ENCODE measurements at places on chromosomes 11 and 22.

- DNase-seq, result peak; percentile 54
These were observed 705 bp upstream of the CAPN1 start for GRCh38 chr11:65180877-65181568.

- DNase-seq, result no peak
These were observed 9.6 kb upstream of the PDE2A start for GRCh38 chr11:72683782-72684200.

- DNase-seq, result no peak
These were observed 525.8 kb upstream of the FAT3 start for GRCh38 chr11:91698845-91699244.

GRCh38 chr11:1928891-1929541, 9.5 kb downstream of the TNNT3 start:
- DNase-seq, result no peak

DNA sequence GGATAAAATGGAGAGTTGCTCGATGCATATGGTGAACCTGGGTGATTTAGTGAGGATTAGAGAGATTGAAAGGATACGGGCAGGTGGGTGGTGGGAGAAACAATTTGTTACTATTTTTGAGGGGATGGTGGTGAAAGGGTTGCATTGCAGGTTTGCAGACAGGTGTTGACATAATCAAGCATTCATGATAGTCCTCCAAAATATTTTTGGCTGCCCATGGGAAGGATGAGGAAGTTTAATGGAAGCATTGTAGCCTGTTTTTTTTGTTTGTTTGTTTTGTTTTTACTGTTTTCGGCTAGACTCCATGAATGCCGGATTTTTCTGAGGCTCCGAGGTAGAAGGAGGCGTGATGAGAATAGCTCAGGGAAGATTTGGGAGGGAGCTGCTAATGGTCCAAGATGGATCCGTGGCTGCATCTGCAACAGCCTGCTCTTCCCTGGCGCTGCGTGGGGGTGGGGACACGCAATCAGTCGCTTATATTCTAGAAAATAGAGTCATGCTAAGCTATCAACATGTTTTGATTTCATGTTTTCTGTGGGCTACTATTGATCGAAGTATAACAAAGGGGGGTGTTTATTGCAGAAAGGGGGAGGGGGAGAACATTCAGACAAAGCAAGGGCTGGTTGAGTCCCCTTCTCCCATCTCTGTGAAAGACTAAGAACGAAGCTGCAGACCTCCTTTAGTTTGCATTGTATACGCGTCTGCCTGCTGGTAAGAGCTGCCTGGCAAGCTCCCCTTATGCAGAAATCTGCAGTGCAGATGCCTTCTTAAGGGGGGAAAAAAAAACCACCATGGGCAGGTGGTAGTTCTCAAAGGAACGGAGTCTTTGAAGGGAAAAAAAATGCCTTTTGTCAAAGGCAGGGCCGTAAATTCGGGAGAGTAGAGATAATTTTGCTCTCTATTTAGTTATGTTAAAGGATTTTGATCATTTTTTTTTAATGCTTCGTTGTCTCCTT, 1.0 kb downstream of the RTN3 start:
- DNase-seq, result no peak

GRCh38 chr22:32836280-32837123, 35.0 kb downstream of the TIMP3 start:
- DNase-seq, result no peak

All from foreskin keratinocyte (primary cell).